Sigmoid colon (tissue), 7 donors: ENCODE measurements at places on chromosomes 6 and 20.

DNA sequence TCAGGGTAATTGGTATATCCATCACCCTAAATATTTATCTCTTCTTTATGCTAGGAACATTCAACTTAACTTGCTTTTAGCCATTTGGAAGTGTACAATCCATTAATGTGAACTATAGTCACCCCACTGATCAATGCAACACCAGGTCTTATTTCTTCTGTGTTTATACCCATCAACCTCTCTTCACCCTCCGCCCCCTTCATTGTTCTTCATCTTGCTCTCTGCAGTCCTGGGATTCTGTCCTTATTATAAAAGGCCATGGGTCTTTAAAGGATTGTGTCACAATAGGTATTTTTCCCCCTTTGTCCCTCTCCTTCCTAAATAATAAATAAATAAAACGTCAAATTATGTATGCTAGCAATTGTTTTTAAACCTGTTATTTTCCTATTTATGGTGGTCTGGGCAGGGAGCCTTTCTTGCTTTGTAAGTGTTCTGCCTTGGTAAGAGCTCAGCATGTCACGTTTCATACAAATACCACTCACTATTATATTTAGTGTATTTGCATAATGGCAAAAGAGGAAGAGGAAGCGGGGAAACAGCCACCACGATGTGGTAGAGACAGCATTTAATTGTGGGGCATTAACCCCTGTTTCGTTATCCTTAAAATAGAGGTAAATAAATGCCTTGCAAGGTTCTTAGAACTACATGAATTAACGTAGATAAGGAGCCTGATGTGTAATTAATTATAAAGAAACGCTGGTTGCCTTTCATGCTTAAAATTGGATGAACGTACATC is 1.9 kb downstream of the ABRACL start:
- no peak for DNase-seq

DNA sequence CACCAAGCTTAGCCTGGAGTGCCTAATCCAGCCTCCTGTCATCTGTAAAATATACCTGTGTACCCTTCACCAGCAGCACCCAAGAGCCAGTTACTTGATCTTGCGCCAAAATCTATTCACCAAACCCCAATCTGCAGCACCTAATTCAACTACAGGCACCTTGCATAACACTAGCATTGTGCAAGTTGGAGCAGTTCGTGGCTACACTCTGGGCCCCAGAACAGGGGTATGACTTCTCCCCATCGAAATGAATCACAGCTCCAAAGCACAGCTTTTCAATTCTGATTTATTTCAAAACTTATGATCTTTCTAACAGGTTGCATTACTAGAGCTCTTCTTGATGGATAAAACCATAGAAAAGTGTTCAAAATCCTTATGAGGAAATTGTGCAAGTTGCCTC is 100.4 kb upstream of the TCF21 start:
- no peak for DNase-seq

- no peak for DNase-seq
Measured at GRCh38 chr6:96626759-96627364, 63.9 kb downstream of the FHL5 start.

- DNase-seq, result no peak
Measured at GRCh38 chr6:167094820-167095637, 27.9 kb upstream of the CCR6 start.

DNA sequence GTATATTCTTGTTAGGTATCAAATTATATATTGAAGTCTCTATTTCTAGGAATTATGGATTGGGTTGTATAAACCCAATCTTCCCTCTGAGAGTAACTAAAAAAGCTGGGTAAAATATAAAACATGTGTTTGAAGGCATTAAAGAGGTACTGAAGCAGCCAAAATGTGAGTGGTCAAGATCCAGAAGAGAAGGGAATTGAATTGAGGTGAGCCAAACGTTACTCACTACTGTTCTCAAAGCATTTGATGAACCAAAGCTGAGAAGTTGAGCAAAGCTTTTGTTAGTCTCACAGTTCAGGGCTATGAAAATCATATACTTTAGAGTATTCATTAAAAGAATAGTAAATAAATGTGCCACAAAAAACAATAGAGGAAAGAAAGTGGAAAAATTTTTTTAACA is 365.8 kb downstream of the BCKDHB start:
- no peak for DNase-seq

DNA sequence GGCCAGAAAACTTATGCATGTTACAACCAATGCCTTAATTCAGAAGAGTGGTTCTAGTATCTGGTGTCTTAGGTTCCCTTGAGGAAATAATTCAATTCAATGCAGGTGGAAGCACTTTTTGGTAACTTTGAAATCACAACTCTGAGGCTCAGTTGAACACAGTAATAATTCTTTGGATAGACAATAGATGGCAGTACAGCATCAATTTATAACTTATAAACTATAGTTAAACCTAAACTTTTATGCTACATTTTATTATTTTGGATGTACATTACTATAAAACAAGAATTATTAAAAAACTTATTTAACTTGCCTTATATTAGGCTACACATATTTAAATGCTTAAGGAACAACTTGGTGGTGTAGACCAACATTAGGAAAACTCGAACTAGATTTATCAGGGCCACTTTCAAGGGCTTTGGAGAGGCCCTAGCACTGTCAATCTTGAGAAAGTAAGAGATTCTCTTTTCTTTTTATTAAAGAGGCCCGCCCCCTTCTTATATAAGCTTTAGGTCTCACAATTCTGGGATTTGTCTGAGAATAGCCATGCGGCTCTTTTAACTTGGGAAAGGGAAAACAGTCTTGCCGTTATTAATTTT is 85.9 kb downstream of the CRYBG1 start:
- DNase-seq, result no peak

DNA sequence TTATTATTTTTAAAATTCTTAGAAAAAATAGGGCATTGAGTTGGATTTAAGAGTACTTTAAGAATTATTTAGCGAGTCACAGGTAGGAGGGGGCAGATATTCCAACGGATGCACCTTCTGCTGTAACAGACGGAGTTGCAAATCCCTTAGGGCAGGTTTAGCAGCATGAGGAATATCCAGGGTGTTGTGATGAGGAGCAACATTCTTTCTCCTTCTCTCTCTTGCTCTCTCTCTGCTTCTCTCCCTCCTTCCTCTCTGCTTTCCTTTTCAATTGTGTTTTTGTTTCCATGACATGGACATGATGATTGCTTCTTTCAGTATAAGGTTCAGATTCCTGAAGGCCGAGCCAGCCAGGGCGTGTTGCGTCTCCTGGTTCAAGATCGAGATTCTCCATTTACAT is 28.9 kb downstream of the CDH26 start:
- no peak for DNase-seq

GRCh38 chr20:1528811-1529210 is 28.7 kb downstream of the SIRPD start:
- DNase-seq, result no peak

DNA sequence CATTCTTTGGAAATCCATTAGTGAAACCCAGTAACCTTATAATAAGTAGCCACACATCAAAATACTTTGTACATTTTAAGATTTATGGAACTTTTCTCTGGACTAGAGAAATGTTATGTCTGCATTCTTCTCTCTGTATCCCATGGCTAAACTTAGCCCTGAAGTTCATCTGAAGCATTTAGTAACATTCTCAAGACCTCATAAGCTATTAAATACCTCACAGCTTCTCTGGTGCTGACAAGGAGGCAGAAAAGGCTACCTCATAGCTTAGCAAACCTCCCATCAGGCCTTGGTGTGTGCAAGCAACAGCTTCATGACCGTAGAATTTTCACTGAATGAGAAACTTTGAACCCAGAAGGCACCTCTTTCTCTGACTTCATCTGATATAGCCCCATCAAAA is 38.9 kb upstream of the HDGFL1 start:
- DNase-seq, result no peak

DNA sequence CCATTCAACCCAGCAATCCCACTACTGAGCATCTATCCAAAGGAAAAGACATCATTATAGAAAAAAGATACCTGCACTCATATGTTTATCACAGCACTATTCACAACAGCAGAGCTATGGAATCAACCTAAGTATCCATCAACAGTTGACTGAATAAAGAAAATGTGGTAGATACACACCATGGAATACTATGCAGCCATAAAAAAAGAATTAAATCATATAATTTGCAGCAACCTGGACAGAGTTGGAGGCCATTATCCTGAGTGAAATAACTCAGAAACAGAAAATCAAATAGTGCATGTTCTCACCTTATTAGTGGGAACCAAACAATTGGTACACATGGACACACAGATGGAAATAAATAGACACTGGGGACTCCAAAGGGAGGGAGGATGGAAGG is 23.2 kb downstream of the NHSL1 start:
- no peak for DNase-seq

- DNase-seq, result no peak
Measured at GRCh38 chr20:19926591-19926990, 90.6 kb upstream of the NAA20 start.
